EH (cell line): ENCODE measurements at places on chromosomes 6 and 20.

- no peak for DNase-seq
Measured at GRCh38 chr6:72371473-72371872, 250.4 kb upstream of the KCNQ5 start.

GRCh38 chr20:35006531-35006971, 50.9 kb downstream of the MYH7B start:
- no peak for DNase-seq

DNA sequence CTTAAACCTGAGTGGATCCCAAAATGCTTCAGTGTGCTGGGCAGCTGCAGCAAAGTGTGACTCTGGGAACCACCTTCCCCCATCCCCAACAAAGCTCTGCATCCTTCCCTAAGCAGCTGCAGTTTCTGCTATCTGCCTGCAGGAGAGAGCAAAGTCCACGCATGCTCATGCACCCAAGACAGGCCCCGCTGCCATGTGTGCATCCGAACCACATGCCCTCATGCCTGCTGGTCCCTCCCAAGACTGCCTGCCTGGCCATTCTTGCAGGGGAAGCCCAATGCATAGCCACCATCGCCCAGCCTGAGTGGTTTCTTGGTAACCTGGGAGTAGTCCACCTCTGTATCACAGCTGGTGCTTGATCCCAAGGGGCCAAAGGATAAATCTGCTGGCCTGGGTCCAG, 94.3 kb upstream of the OLIG3 start:
- DNase-seq = no peak

- peak; percentile 3 for DNase-seq
Measured at GRCh38 chr6:122754191-122754731, 25.3 kb upstream of the FABP7 start.

DNA sequence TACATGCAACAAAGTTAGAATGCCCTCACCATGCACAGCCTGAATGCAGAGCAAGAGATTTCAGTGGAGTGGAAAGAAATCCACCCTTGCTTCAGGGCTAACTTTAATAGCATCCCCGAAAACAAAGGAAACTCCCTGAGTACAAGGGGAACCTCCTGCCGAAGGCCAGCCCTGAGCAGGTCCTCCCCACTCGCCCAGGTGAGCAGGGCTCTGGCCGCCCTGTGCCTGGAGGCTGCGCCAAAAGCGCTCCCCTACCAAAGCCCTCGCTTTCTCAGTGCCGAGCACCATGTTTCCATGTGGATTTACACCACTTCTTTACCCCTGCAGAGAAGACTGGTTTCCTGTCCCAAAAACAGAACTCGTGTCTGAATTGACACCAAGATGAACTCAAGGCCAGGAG, 61.9 kb upstream of the RPS6KA2 start:
- no peak for DNase-seq
